CD4-positive, CD25-positive, alpha-beta regulatory T cell (primary cell): ENCODE measurements at places on chromosomes 2 and 18.

- DNase-seq, result no peak
Measured at GRCh38 chr18:79393181-79393634, 2.5 kb upstream of the NFATC1 start.

GRCh38 chr2:6782517-6783237 lies 83.0 kb downstream of the CMPK2 start:
- no peak for DNase-seq

DNA sequence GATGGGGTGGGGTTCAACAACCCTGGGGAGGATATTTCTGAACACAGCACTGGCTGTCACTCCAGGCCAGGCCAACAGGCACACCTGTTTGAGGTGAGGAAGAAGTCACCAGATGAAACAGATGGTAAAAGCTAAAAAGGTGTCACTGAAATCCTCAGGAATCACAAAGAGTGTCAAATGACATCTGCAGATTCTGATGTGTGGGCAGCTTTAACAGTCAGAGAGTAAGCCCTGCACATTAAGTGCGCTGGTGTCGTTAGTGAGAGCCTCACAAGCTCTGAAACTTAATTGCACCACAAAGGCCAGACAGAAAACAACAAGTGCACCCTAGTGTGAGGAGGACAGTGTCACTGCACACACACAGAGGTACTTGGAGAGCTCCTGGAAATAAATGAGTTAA lies 13.6 kb downstream of the FLACC1 start:
- DNase-seq, result no peak

DNA sequence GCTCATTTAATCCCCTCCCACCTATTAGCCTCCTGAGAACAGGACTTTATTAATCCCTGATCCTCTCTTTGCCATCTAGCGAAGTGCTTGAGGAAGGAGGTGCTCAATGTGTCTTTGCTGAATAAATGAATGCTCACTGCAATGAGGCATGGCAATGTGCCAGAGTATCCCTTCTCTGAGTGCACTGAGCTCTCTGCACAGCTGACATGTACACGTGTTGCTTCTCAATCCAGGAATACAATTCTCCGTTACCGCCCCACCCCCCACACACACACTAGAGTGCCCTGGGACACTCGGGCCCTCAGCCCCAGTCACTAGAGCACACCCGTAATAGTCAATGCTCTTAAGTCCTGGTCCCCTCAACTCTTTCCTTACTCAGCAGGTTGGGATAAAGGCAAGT lies 41.4 kb downstream of the FAM178B start:
- DNase-seq, result no peak

DNA sequence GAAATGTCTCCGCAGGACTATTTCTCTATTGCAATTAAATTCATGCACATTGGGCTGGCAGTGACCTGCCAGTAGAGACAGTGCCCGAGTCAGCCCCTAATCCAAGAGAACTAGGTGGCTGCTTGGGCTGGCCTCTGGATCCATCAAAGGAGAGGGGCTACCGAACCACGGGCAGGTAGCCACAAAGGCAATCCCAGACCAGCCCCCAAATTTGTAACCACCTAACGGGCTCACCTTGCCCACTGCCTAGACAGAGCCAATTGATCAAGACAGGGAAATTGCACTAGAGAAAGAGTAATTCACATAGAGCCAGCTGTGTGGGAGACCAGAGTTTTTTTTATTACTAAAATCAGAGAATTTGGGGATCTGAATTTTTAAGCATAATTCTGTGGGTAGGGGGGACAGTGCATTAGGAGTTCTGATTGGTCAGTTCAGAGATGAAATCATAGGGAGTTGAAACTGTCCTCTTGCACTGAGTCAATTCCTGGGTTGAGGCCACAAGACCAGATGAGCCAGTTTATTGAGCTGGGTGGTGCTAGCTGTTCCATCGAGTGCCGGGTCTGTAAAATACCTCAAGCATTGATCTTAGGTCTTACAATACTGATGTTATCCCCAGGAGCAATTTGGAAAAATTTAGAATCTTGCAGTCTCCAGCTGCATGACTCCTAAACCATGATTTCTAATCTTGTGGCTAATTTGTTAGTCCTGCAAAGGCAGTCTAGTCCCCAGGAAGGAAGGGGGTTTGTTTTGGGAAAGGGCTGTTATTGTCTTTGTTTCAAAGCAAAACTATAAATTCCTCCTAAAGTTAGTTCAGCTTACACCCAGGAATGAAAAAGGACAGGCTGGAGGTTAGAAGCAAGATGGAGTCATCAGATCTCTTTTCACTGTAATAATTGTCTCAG lies 260.4 kb upstream of the SP5 start:
- no peak for DNase-seq

- no peak for DNase-seq
Measured at GRCh38 chr2:208249296-208249695, 5.6 kb downstream of the IDH1 start.

GRCh38 chr18:53567929-53568574 lies 656.4 kb downstream of the MBD2 start:
- no peak for DNase-seq

DNA sequence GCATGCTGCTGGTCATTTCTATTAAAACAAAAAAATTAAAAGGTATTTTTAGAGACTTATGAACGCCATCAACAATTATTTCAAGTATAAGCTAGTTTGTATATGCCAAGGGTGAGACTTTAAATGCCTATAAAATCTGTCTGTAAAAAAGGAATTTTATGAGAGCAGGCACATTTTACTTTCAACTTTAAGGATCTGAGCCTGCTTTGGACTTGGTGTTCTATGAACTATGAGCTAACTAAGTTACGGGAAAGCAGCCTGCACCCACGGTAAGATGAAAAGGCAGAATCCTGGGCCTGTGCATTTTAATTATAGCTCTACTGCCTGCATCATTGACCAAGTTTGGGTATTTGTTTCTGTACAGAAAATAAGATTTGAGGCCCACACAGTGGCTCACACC lies 95.4 kb downstream of the PLEKHM3 start:
- DNase-seq, result no peak

DNA sequence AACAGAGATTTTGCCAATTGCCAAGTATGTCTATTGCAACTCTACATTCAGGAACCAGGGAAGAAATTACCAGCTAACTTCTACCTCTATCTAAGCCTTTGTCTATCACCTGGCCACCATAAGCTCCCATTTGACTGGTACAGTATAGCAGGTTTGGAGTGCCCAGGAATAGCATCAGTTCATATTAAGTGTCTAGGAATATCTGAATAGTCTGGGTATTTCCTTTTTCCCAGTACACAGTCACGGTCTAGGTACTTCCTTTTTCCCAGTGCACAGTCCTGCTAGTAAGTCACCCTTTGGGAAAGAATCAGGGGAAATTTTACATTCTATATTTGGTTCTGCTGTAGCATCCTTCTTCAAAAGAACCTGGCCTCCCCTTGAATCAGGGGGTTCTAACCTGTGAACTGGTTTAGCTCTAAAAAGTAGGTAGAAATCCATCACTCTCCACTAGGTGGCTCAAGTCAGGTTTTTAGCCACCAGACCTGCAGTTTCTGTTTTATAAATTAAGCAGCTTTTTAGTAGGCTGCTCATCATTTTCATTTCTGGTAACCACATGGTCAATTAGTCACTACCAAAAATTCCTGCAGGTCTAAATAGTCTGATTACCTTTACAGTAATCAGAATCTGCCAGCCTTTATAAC lies 49.3 kb upstream of the DNAJC10 start:
- no peak for DNase-seq

GRCh38 chr18:11009147-11009546 lies 140.2 kb downstream of the PIEZO2 start:
- DNase-seq, result no peak

DNA sequence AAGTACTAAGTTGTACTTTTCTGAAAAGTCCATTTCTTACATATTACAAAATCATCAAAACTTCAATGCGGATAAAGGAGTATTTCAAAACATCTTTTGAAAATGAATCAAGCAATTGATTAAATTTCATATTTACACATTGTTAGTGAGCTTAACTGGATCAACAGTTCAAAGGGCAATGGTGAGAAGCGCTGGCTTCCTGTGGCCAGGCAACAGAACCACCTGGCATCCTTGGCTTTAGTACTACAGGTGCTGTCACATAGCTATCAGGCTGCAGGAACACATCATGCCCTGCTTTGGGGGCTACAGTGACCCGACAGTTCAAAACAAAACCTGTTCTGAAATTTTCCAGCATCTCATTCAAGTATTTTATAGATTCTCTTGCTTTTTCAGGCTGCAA lies 59.2 kb downstream of the SMAD2 start:
- DNase-seq, result no peak

DNA sequence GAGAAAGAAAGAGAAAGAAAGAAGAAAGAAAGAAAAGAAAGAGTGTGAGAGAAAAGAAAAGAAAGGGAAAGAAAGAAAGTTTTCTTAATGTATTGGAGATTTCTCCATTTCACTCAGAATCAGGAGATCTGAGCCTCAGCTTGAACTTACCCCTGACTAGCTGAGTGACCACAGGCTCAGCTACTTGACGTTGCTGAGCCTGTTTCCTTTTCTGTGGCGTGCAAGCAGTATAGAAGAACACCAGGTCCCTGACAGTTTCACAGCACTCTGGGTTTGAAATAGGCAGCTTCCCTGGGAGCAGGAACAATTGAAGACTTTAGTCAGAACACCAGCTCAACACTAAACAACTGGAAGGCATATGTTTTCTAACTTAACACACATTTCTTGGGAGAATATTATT lies 44.7 kb downstream of the MARCO start:
- no peak for DNase-seq

DNA sequence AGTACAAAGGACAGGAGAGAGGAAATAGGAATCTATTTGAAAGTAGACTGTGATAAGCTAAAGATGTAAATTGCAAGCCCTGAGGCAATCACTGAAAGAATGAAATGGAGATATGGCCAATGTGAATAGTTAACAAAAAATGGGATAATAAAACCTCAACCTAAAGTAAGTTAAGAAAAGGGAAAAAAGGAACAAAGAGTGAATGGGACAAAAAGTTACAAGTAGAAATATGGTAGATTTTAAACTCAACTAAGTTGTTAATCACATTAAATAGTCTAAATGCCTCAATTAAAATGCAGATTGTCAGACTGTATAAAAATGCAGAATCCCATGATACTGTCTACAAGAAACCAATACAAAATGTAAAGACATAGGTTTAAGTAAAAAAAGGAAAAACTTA lies 165.2 kb upstream of the RBMS1 start:
- DNase-seq, result no peak

- no peak for DNase-seq
Measured at GRCh38 chr2:38147333-38148121, 71.6 kb upstream of the CYP1B1 start.

GRCh38 chr2:9231291-9232165 lies 24.9 kb downstream of the ASAP2 start:
- no peak for DNase-seq

DNA sequence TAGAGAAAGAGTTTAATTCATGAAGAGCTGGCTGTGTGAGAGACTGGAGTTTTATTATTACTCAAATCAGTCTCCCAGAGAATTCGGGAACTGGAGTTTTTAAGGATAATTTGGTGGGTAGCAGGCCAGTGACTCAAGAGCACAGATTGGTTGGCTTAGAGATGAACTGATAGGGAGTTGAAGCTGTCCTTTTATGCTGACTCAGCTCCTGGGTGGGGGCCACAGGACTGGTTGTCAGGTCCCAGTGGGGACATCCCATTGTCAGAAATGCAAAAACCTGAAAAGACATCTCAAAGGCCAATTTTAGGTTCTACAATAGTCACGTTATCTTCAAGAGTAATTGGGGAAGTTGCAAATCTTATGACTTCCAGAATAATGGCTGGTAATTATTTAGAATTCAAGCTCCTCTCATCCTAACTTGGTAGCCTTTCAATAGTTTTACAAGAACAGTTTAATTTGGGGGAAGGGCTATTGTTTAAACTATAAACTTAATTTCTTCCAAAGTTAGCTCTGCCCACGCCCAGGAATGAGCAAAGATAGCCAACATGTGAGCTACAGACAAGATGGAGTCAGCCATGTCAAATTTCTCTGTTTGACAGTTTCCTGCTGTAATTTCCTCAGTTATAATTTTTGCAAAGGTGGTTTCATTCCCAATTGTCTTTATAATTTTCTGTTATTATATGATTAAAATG lies 149.4 kb upstream of the SLC39A10 start:
- DNase-seq, result no peak

DNA sequence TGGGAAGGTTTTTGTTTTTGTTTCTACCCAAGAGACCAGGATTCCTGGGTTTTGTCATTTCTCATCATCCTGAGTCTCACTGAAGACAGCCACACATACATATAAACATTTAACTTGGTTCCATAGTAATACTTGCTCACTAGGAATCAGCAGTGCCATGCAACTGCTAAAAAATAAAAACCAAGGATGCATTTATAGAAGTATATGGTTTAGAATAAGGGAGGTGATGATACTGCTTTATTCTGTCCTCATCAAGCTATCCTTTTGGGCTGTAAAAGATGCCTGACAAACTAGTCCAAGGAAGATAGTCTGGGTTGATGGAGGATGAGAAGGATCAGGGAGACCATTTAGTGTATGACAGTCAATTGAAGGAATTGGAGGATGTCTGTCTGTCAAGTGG lies 740 bp downstream of the SPATA3 start:
- DNase-seq, result no peak

DNA sequence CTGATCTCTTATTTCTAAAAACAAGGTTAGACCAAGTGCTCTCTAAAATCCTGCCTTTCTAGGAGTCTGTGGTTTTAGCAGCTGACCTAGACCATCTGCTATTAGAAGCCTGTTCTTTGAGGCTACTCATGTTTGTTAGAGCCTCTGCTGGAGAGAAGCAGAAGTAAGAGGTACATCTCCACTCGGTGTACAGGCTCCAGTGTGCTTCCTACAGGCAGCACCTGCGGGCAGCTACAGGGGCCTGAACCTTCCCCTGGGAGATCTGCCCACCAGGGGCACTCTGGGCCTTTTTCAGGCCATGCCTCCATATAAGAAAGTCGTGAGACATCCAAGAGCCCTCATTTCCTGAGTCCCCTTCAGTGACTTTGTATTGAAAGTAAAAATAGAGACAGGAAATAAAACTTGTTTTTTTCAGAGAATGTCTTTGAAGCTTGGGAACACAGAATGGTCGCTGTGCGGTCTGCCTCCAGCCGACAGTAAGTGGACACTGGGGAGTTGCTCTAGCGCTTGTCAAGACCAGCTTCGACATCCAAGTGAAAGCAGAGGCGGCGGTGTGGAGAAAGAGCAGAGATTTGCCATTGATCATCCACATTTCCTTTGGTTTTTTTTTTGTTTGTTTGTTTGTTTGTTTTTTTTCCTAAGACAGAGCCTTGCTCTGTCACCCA lies 31.7 kb downstream of the ONECUT2 start:
- DNase-seq, result no peak

DNA sequence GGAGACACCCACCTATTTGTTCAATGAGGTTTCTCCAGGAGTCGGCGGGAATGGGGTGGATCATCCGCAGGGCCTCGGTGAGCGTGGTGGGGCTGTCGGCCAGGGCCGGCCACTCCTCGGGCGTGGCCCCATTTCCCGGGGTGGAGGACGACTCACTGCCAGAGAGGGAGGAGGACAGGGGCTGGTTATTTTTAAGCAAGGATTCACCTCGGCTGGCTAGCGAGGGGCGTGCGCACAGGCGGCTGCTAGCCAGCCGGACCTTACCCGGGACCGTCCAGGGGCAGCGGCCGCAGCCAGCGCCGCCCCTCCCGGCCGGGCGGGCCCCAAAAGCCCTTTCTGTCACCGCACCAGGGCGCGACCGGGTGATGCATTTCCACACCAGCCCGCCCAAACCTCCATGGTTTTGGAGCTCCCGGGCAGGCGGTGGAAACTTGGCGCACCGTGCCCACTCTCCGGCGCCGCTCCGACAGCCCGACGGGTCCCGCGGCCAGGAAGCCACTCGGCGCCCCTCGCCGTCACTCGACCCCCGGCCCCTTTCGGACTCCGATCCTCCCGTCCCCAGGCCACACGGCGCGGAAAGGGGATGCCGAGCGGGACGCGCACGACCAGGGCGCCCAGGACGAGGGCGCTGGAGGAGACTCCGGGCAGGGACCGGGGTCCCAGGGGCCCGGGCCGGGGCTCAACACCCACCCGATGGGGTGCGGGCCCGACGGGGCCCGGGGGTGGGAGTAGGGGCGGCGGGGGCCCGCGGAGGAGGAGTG lies 57.1 kb downstream of the SNORC start:
- DNase-seq, result no peak
